Effector CD4-positive, alpha-beta T cell (primary cell): ENCODE measurements at places on chromosomes 1 and 21.

DNA sequence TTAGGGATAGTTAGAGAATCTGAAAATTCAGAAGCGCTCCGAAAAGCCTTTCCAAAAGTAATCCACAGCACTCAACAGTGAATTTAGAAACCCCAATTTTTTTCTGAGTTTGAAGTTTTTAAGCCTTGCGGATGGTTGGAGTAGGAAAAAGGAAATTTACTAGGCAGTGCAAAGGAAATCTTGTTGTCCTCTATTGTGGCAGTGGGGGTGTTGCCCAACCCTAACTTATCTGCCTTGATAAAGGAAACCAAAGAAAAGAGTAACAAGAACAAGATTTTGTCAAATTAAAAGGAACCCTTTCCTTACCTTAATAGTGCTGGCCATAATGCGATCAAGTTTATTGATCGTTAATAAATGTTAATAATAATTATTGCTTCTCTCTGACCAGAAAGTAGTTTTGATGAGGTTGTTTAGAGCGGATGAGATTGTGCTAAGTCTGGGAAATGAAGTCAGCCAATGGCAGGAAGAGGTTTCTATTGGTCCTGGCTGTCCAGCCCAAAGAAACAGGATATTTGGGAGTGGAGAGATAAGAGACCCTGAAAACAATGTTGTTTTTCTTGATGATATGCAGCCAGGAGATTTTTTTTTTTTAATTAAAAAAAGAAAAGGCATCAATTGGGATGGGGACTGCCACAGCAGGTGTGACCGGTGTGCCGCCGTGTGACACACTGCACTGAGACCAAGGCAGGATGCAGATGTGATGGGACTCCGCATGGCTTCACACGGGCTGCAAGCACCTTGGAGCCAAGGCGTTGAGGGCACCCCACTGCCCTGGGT is at the start of gene ERG:
Gene ERG (minus strand): TSS at position 421 of the 777 bp plus-strand sequence. CDS start 97 bp downstream, at position 324.
- no peak for DNase-seq

GRCh38 chr1:88985032-88985431 is 7.4 kb downstream of the KYAT3 start:
- DNase-seq, result no peak

- no peak for DNase-seq
Measured at GRCh38 chr1:201288007-201288406, 4.7 kb downstream of the PKP1 start.

- no peak for DNase-seq
Measured at GRCh38 chr1:1833456-1833855, 55.2 kb upstream of the NADK start.

- no peak for DNase-seq
Measured at GRCh38 chr21:34133802-34134201, 60.4 kb downstream of the MRPS6 start.

- DNase-seq, result peak; percentile 18
Measured at GRCh38 chr1:88890791-88891317, 513 bp downstream of the GTF2B start.
